ENCODE measurements at places on chromosomes 4 and X.
A peak's percentile ranks its signal among the peaks of the same experiment; 100 is the strongest.

DNA sequence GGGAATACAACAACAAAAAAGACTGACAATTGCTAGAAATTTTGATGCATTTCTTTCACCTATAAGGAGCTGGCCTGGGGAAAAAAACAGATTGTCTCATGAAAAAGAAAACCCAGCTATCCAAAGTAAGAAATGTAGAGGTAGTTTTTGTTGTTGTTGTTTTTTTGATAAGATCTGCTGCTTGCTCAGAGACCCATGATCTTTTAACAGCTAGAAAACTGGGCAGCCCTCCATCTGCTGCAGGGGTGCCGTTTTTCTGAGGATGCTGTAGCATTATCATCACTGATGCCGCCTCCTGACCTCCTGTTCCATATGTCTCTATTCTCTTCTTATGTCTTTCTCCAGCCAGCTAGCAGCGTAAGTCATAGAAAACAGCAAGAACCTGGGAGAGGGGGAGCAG lies 98.3 kb downstream of the BMPR1B start:
- DNase-seq, result no peak

GRCh38 chrX:15170927-15171326 lies 99.0 kb downstream of the ASB9 start:
- DNase-seq, result peak; percentile 45

GRCh38 chr4:42555828-42556227 lies 101.1 kb downstream of the ATP8A1 start:
- peak; percentile 41 for DNase-seq

- peak; percentile 31 for DNase-seq
Observed at GRCh38 chr4:2412534-2412884, 5.9 kb downstream of the ZFYVE28 start.

- DNase-seq, result no peak
Observed at GRCh38 chr4:114866901-114867670, 246.3 kb downstream of the NDST4 start.

- DNase-seq, result no peak
Observed at GRCh38 chr4:40890199-40890598, 140.4 kb downstream of the NSUN7 start.

DNA sequence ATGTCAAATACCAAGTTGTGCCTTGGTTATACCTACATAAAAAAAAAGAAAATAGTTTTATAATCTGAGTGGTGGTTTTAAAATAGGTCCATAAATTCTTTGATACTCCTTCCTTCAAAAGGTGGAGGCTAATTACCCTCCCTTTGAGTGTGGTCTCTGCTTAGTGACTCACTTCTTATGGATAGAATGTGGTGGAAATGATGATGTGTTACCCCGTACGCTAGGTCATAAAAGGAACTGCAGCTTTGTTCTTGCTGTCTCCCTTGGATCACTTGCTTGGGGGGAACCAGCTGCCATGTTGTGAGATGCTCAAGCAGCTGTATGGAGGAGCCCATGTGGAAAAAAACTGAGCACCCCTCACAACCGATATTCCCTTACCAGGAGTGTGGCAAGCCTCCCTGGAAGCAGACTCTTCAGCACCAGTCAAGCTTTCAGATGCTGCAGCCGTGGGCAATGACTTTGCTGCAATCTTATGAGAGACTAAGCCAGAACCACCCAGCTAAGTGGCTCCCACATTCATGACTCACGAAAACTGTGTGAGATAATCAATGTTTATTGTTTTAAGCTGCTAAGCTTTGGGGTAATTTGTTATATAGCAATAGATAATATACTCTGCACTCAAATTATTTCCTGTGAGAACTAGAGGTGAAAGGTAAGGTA lies 195.0 kb upstream of the GATB start:
- no peak for DNase-seq

GRCh38 chrX:13208281-13208935 lies 111.4 kb downstream of the ATXN3L start:
- no peak for DNase-seq

- peak; percentile 21 for DNase-seq
Observed at GRCh38 chrX:10175319-10175871, 18.6 kb downstream of the CLCN4 start.
